Adipocyte (in vitro differentiated cells): ENCODE measurements at places on chromosomes 7 and 10.

GRCh38 chr10:33129141-33129995 lies 171.3 kb upstream of the ITGB1 start:
- peak; percentile 83 for DNase-seq

DNA sequence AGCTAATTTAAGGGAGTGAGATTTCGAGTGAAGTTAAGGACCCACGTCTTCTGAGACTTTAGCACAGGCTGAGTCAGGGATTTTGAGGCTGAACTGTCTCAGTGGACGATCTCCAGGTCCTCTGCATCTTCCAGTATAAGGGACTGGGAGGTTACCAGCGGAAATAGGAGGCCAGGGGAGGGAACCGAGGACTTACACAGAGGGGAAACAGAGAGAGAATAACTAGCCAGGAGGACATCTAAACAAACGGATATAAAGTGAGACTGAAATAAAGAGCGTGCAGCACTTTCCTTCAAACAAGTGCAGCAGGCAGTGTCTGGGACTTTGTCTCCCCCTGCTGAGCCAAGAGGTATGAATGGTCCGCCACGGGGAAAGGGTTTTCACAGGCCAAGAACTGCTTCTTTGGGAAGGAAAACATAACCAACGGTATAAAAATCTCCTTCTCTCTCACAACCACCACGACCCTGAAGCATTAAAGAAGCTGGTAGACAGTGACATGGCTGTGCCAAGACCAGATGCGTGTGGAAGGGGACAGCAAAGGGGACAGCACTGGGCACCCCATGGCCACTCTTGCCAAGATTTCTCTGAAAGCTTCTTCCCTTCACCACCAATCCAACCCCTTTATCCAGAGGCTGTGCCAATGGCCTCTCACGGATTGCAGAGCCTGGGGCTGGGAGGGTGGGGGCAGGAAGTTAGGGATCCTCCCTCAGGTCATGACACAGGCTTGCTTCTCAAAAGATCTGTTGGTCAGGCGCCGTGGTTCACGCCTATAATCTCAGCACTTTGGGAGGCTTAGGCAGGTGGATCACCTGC lies 72.0 kb downstream of the SLC37A3 start:
- peak; percentile 85 for DNase-seq

- DNase-seq, result no peak
Measured at GRCh38 chr10:30510932-30511700, 77.1 kb downstream of the MAP3K8 start.

GRCh38 chr7:90626013-90626412 lies 29.9 kb downstream of the CDK14 start:
- peak; percentile 30 for DNase-seq

GRCh38 chr10:48215486-48216203 lies 58.9 kb downstream of the FRMPD2 start:
- peak; percentile 15 for DNase-seq
